ENCODE measurements at places on chromosomes 1 and 21.

GRCh38 chr21:45413922-45414321, 9.0 kb downstream of the COL18A1 start:
- no peak for DNase-seq

GRCh38 chr1:33682371-33682770, 181.5 kb upstream of the HMGB4 start:
- DNase-seq = no peak

DNA sequence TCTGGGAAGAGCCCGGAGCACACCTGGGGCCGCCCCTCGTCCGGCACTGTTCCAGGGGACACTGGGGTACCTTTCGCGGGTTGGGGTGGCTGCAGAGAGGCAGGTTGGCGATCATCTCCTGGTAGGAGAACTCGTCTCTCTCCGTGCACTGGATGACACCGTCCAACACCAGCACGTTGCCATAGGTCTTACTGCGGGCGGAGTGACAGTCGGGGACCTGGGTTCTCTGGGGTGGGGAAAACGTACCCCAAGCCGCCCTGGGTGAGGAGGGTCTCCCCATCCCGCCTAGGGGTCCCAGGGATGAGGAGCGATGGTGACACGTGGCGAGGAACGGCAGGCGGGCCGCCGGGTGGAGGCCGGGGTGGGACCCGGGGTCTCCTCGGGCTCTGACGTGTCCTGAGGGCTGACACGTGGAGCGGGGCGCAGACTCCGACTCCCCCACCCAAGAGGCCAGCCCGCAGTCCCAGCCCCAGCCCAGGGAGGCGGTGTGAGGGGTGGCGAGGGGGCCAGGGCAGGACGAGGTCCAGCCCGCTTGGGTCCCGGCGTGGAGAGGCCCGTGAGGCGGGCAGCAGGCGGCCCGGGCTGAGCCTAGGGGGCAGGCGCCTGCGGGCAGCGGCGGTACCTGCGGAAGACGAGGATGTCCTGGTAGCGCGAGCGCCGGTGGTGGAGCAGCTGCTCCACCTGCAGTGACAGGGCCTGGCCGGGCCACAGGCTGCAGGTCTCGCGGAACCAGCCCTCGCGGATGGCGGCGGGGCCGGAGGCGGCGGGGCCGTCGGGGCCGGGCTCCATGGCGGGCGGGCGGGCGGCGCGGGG, 457 bp downstream of the SRM start:
- peak; percentile 31 for DNase-seq

DNA sequence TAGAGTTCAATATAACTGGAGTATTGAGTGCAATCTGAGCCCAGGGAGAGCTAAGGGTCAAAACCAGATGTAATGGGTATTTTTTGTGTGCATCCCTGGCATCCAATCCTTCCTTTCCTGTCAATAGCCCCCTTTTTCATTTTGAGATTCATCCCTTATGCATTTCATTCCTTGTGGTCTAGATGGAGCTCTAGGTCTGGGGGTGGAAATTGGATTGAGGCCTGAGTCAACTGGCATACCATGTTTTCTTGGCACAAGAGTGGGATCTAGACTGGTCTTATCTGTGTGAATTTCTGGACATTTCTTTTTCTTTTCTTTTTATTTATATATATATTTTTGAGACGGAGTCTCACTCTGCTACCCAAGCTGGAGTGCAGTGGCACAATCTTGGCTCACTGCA, 67.3 kb upstream of the RAB3GAP2 start:
- no peak for DNase-seq

DNA sequence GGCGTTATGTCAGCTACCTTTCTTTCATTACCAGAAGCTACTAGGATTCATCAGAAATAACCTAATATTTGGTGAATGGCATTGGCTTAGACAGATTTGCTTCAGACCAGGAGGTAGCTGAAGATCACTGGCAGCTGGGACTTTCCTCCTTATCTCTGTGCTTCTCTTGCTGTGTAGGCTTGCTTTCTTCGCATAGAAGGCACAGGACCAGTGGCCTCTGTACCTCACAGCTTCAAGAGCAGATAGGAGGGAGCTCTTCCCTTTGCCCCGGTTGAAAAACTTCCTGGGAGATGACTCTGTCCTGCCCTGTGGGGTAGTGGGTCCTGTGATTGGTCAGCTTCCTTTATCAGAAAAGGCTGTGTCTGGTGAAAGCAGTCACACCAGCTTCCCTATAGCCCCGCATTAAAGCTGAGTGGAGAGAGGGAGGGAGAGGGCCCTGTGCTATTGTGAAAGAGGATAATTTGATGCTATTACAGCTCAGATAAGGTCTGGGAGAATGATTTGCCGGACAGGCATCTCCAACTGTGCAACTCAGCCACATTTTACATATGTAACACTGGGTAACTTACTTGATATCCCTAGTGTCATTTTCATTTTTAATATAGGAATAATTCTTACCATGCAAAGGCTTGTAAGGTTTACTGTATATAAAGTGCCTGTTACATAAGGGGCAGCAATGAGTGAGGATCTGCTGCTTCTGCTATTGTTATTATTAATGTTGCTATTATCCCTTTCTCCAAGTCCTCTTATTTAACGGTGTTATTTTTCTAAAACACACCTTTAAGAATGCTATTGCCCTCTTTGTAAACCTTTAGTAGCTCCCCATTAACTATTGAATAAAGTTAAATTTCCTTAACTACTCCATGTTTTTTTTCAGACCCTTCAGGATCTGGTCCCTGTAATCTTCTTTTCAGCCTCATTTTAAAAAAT, 31.6 kb downstream of the OSBPL9 start:
- no peak for DNase-seq

DNA sequence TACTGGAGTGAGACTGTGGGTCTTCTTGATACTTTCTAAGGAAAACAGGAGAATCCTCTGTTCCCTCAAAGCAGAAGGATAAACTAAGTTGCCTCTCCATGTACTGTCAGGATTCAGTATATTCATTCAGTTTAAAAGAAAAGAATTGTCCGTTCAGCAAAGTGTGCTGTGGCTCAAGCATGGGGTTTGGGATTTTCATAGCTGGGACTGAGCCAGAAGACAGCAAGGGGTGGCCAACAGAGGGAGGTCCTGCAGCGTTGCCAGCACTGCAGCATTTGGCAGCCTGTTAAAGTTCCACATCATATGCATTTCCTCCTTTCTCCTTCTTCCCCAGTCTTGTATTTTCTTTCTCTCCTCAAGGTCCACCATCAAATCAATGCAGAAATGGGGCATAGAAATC, 75.1 kb downstream of the DTL start:
- DNase-seq = no peak

DNA sequence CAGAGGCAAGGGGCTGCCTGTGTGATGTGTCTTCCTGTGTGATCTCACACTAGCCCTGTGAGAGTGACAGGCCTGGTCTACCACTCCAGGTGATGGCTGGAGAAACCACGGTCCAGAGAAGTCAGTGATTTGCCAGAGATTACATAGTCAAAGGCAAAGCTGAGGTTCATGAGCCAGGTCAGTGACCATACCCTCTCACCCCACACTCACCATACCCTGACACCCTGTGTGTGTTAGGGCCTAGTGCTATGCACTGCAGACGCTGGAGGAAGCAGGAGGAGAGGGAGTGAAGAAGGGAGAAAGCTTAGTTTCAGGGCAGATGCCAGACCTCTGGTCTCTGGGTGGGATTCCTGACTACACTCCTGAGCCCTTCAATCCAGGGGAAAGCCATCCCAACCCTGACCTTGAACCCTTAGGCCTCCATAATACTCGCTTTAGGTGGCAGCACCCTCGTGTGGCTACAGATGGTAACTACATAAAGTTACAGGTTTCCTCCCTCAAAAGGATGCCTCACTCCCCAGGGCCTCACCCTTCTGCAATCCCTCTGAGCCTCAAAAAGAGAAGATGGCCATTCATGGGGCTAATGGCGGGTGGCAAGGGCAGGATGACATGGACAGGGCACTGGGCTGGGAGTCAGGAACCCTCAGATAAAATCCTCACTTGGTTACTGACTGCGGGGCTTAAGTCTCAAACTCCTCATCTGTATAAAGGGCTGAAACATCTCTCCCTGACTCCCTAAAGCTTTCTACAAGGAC, 20.8 kb upstream of the SDC3 start:
- DNase-seq = peak; percentile 37

GRCh38 chr1:150566589-150567340, 12.6 kb downstream of the MCL1 start:
- DNase-seq = no peak

- no peak for DNase-seq
These were observed 50.0 kb downstream of the BEND5 start for GRCh38 chr1:48726557-48727215.

DNA sequence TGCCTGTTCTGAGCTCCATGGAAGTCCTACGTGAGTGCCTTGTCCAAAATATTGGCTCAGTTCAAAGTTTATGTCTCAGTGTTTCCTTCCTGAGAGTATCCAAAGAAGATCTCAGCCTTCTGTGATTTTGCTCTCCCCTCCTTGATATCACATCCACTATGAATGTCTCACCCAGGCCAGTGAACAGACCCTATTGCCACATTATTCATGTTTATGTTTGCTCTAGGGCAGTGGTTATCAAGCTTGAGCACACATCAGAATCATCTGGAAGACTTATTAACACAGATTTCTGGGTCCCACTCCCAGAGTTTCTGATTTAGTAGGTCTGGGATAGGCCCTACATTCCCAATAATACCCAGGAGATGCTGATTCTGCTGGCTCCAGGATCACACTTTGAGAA, 145.0 kb upstream of the FGGY start:
- DNase-seq = no peak

DNA sequence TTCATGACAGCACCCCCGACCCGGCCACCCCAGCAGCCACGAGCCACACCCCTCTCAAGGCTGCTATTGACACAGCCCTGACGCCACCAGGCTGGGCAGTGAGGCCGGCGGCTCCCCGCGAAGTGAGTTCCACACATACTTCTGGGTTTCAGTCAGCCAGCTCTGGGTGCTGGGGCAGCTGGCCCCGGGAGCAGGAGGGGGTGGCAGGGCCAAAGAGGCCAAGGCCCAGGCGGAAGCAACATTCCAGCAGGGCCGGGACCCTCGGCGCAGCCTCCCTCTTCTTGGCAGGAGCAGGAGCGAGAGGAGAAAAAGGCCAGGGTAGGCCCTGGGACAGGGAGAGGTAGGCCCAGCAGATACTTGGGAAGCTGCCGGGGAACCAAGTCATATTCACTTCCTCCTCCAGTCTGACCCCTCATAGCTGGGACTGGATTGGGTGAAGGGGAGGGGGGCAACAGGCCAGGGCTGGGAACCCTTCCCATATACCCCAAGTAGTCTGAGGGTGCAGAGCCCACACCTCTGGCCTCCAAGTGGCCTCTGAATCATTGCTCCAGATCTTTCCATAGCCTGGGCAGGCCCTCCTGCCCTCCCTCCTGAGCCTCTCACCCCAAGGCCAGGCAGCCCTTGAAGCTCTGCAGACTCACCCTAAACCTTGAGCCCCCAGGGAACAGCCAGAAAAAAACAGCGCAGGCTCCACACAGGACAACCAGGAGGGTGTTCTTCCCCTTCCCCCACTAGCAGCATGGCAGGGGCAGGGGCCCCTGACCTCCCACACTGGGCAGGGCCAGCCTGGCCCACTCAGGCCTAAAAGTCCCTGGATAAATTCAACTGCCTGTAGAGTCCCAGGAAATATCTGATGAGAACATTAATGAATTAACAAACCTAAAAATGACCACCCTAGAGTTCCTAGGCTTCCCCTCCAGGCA, 5.7 kb downstream of the HSPG2 start:
- no peak for DNase-seq

DNA sequence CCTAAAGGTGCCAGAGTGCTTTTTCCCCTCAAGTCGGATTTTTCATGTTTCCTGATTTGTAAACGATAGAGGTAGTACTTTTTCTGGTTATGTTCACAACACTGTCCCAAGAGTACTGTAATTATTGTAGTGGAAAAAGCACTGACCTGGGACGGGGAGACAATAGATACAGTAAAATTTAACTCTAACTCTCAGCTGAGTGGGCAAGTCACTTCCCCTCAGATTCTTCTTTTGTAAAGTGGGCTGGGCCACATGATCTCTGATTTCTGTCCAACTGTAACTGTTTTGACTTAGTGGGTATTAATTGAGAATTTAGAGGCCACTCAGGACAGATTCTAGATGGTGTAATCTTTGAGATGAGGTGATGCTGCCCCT, 19.1 kb downstream of the MARCKSL1 start:
- no peak for DNase-seq

- no peak for DNase-seq
These were observed 14.9 kb downstream of the COLGALT2 start for GRCh38 chr1:184022668-184023067.

- no peak for DNase-seq
These were observed 27.1 kb downstream of the MRAP start for GRCh38 chr21:32325706-32326105.

GRCh38 chr1:206606867-206607266, 5.4 kb downstream of the EIF2D start:
- DNase-seq = peak; percentile 9

DNA sequence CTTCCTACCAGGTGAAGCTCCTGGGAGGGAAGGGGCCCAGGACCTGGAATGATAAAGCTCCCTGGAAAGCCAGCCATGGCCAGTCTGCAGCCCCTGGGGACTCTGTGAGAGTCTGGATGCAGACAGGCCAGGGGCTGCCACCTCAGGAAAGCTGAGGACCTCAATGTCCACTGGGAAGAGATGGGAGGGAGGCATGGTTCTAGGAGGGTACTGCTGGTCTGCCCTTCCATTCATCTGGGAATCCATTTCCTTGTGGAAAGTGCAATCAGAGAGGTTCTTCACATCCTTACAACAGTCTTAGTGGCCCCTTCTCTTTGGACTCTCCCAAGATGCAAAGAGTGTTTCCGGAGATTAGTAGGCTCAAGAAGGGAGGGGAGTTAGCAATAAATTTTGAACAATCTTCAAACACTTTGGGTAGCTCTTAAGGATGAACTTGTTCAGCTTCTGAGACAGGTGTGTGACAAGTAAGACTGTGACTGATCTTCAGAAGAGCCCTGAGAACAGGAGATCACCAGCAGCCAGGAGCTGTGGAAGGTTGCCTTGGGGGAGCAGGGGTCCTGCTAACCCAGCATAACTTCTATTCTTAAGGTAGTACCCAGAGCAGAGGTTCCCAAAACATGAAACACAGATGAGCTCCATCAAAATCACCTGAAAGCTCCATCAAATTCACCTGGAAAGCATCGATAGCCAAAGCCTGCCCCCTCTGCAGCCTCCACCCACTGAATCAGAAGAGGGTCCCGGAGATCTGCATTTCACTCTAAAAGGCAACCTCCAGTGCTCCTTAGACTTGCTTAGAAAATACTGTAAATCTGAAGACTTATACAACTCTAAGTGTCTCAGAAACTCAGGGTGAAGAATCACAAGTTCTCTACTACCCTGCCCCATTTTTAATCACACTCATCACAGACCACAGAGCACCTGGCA, 616 bp upstream of the LAX1 start:
- no peak for DNase-seq

- no peak for DNase-seq
These were observed 616.9 kb downstream of the KIF26B start for GRCh38 chr1:245771511-245772281.

GRCh38 chr1:186899577-186899976, 70.8 kb downstream of the PLA2G4A start:
- DNase-seq = no peak

DNA sequence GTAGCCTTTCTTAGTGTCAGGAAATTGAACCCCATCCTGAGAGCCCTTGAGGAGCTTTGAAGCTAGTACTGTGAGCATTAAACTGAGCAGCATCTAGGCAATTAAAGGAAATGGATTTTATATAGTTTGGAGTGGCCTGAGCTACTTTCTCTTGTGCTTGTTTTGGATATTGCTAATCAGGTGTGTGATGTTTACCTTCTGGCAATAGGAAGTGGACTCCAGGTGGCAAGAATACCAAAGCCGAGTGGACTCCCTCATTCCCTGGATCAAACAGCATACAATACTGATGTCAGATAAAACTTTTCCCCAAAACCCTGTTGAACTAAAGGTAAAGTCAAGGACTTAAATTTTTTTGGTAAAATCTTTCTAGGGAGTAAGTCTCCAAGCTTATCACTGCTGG, 79.4 kb downstream of the MACF1 start:
- DNase-seq = no peak

- DNase-seq = no peak
These were observed 292.2 kb downstream of the SMYD3 start for GRCh38 chr1:246214708-246215509.
